Endothelial cell of umbilical vein (primary cell): ENCODE measurements at places on chromosomes 1 and 21. TPM values are rescaled to one million over a fixed set of nuclear protein-coding genes. Genes with fewer than 3 reads are reported as not detected.

KPRP gene
- total RNA-seq = not detected in 2 replicates

MAB21L3 gene
- total RNA-seq = not detected in 2 replicates

- no peak for DNase-seq
Measured at GRCh38 chr1:24459551-24460266, 42.9 kb upstream of the RCAN3 start.

DNA sequence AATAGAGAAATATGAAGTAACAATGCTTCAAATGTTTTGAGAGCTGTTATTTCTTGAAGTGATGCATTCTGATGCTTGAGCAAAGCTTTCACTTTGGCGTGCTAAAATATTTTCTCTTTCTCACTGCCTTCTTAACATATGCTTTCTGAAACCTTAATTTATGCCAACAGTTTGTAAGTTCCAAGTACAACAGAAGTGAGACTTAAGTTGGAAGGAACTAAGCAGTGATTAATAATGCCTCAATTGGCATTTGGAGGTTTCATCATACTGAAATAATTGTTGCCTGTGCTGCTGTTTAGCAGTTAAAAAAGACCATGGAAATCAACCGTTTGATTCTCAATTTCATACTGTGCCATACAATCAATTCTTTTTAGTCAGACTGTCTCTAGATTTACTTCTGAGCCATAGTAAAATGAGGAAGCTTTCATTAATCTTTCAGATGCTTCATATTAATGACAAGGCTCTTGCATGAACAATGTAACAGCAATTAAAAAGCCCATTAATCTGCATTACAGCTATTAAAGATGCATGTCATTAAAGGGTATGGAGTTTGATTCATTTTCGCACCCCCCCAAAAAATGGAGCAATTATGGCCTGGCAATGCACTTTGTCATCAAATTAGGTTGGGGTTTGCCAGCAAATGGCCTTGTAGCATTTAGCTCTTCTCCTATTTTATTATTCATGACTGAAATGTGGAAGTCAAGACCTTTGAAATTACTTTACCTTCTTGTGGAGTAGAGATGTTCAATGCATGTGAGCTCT is 375.3 kb downstream of the USH2A start:
- no peak for DNase-seq

GRCh38 chr1:162854245-162854882 is 6.6 kb downstream of the CCDC190 start:
- DNase-seq = peak; percentile 82

DNA sequence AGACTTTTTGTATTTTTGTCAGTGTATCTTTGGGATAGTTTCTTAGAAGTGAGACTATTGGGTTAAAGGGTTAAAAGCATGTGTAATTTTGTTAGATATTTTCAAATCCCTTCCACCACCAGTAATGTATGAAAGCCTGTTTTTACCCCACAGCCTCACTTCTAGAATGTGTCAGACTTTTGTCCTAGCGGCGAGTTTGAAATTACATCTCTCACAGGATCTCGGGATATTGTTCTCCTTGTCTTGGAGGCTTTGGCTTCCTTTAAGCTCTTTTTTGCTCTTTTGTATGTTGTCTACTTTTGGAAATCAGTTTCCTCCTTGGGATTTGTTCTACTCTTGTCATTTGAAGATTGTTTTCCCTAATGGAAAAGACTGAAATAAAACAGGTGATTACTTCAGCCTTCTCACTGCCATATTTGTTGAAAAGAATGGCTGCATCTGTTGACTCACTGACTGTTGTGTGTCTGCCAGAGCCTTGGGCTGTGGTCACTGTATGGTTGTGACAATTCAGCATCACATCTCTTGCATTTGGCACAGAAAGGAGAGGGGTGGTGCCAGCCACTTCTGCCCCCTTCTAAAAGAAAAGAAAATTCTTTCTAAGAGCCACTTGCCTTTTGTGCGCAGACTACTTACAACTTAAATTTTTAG is 22.6 kb downstream of the ST3GAL3 start:
- no peak for DNase-seq
